HEK293T (cell line): ENCODE measurements at places on chromosomes 2 and 18.
A peak's percentile ranks its signal among the peaks of the same experiment; 100 is the strongest.

- no peak for DNase-seq
Observed at GRCh38 chr2:89833116-89833779, 1141.8 kb downstream of the RPIA start.

GRCh38 chr2:76752506-76752905 lies 769.7 kb downstream of the LRRTM4 start:
- DNase-seq = no peak

DNA sequence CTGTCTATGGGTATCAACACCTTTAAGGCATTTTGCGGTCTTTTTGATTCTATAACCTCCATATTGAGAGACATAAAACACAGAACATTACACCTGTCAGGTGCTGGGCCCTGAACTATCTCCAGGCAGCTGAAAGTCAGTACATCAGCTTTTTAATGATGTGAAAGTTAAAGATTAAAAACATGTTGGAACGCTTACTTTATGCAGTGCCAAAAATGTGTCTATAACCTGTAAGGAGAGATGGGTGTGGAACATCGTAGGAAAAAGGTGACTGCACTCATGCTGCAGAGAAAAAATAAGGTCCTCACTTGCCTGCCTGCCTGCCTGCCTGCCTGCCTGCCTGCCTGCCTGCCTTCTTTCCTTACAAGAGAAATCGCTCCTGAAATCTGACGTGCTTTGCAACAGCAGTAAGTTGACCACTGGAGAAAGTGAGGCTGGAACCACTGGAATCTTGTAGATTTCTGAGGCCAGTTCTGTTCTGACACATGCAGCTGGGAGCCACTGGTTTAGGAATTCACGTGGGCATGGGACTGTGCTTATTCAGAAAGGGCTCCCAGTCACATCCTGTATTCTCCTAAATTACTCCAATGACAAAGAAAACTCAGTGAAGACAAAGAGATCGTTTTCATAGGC lies 34.1 kb downstream of the BCL11A start:
- no peak for DNase-seq

DNA sequence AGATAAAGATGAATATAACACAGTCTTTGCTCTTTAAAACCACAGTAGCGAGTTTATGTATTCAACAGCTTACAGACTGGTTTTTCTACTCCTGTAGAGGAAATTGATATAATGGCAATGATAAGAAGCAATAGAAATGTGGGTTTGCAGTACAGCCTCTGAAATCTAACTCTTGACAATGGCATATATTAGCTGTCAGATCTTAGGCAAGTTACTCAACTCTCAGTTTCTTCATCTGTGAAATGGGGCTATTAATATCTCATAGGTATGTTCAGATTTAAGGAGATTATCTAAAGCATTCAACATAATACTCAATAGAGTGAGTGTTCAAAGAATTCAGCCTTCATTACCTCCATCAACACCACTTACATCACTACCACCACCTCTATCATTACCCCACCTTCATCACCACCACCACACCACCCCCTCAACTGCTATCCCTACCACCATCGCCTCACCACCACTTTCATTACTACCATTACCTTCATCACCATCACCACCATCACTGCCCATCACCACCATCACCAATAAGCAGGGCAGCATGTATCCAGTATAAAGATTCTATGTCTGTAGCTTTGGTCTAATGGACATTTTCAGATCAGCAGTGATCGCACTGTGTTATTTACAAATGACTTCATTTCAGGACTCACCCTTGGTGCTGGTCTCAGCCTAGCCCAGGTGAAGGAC lies 22.7 kb downstream of the AOX1 start:
- no peak for DNase-seq

GRCh38 chr18:31241425-31241824 lies 76.5 kb upstream of the DSG1 start:
- DNase-seq = no peak

DNA sequence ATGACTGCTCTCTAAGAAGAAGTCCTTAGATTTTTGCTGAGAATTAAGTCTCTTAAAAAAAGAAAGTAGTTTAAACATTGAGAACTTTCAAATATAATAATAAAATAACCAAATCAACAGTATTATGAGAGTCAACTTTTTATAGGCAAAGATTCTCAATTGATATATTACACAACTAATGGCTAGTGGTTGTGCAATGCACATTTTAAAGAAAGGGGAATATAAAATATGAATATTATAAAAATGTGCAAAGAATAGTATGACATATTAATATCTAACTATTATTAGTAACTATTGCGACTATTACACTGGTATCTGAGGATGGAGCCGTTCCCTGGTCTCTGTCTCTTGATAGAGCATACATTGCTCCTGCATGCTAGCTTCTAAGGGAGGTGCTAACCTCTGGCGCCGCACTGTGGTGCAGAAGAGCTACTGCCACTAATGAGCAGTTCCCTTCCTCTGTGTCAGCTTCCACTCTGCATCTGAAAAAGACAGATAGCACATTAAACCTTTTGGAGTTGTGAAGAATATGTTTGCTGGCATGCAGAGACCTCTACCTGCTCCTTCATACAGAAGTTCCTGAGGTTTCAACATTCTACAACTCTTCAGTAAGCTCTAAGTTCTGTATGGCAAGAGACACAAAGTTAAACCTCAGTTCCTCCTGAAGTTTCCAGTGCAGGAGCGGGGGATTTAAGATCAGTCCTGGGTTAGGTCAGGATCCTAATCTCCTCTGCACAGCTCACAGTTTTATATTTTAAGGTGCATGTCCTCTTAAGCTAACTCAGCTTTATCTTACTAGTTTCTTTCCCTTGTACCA lies 3.5 kb upstream of the SLC9A2 start:
- DNase-seq = peak; percentile 75

- DNase-seq = no peak
Observed at GRCh38 chr2:60794271-60794863, 38.3 kb downstream of the PAPOLG start.

DNA sequence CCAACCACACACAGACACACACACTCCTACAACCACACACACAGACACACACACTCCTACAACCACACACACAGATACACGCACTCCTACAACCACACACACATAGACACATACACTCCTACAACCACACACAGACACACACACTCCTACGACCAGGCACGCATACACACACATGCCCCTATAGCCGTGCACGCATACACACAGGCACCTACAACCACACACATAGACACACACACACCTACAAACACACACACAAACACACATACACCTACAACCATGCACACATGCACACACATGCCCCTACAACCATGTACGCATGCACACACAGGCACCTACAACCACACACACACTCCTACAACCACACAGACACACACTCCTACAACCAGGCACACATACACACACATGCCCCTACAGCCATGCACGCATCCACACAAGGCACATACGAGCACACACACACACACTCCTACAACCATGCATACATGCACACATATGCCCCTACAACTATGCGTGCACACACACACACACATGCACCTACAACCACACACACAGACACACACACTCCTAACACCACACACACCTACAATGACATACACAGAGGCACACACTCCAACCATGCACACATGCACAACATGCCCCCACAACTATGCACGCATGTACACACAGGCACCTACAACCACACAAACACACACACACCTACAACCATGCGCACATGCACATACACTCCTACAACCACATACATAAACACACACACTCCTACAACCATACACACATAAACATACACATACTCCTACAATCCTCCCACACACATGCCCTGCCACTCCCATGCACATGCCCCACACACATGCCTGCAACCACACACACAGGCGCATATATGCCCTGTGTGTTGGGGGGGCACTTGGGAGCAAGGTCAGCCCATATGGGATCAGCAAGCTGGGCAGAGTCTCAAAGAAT lies 19.1 kb upstream of the TEX51 start:
- no peak for DNase-seq

DNA sequence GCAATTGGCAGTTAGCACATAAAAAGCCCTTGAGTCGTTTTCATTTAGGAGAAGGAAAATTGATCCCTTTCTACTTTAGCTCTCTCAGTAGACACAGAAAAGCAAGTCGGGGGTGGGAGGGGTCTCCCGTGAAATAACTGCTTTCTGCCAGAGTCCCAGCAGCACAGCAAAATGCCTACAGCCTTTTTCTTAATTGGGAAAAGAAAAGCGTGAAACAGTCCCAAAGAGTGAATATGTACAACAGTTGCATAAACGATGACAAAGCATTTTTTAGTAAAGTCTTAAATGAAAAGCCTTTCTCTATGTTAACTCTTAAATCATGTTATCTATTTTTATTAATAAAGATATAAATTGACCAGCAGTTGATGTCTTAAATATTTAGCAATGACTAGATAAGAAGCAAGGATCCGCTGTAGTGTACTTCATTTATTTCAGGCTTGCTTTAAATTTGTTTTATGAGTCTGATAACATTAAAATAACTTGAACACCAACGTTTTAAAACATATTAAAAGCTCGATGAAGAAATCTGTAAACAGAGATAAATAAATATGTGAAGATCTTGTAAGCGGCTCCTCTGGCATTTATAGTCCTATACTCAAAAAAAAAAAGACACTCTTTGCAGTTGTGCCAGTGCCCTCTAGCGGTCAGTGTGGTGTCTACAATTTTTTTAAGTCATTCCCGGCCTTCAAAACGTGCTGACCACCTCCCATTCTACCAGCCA lies 42.3 kb upstream of the ATIC start:
- DNase-seq = peak; percentile 67

- DNase-seq = no peak
Observed at GRCh38 chr18:60898111-60898510, 435.1 kb upstream of the CDH20 start.

DNA sequence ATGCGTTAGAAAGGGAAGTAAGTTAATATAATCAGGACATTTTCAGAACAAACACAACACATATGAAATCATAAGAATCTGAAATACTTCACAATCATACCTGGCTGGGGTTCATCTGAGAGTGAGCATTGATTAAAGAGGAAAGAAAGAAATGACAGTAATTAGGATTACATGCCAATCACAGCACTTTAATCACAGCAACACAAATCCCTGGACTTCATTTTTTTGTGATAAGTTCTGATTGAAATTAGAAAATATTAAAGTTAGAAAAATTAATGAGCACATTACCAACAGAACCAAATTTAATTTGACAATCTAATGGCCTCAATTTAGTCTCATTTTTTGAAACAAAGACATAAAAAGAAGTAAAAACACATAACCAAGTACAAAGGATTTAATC lies 121.9 kb downstream of the LRP2 start:
- DNase-seq = no peak

GRCh38 chr2:196163285-196163684 lies 8.1 kb downstream of the STK17B start:
- DNase-seq = no peak

GRCh38 chr2:241001413-241002274 lies 3.2 kb downstream of the SNED1 start:
- DNase-seq = no peak

- DNase-seq = no peak
Observed at GRCh38 chr2:219918944-219919343, 291.5 kb downstream of the SLC4A3 start.

DNA sequence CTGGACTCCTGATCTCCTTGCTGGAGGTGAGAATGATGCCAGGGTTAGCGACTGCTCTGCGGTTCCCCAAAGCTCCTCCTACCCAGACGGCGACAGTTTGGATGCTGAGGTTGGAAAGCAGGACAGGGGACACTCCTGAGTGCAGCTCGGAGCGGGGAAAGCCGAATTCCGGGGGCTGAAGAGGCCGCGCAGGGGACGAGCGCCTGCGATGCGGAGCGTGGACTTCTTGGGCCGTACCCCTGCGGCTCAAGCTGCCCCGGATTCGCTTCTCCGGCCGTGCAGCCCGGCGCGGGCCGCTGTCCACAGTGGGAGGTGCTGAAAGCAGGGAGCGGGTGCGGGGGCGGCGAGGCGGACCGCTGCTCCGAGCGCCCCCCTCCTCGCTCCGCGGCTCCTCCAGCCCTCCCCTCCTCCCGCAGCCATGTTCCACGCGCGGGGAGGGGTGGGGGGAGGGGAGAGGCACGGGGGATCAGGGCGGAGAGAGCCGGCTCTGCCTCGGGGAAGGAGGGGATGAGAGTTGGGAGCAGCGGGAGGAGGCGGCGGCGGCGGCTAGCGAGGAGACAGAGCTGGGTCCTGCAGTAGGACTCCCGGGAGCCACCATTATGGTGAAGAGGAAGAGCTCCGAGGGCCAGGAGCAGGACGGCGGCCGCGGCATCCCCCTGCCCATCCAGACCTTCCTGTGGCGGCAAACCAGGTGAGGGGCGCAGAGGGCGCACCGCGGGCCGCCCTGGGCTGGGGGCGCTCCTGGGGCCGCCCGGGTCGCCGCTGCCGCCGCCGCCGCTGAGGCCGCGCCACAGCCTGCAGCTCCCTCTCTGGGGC lies at the start of gene UNC80:
UNC80 (plus strand) TSS at position 359 of the 816 bp plus-strand sequence; CDS start at position 600, 241 bp downstream.
- peak; percentile 80 for DNase-seq

- no peak for DNase-seq
Observed at GRCh38 chr2:62559582-62559981, 53.6 kb upstream of the TMEM17 start.

DNA sequence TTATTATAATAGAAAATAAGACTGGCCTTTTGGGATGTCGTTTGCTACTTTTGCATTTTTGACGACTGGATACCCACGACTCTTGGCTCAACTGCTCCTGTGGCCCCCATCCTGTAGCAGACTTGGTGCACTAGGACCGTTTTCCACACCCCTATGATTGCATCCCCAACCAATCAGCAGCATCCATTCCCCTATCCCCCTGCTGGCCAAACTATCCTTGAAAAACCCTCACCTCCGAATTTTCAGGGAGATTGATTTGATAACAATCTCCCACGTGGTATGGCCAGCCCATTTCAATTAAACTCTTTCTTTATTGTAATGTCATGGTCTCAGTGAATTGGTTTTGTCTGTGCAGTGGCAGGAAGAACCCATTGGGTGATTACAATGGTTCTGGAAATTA lies 37.9 kb upstream of the TTR start:
- DNase-seq = no peak

- DNase-seq = no peak
Observed at GRCh38 chr2:128452536-128453530, 134.2 kb upstream of the HS6ST1 start.

GRCh38 chr2:121015971-121016485 lies 269.0 kb downstream of the TFCP2L1 start:
- no peak for DNase-seq

DNA sequence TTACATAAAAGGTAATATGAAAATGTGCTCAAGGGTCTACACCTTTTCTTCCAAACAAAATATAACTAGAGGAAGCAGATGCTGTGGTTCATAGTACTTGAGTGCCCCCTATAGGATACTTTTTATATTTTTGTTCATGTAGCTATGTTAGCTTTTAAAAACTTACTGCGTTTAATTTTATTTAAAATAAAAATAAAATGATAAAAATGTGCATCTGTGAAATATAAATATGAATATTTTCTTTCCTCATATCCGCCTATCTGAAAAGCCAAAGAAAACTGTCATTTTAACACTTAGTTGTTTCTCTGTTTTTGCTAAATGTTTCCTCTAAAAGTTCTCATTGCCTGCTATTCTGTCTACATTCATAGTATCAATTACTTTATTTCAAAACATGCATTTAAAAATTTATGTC lies 9.6 kb upstream of the LRP1B start:
- no peak for DNase-seq

DNA sequence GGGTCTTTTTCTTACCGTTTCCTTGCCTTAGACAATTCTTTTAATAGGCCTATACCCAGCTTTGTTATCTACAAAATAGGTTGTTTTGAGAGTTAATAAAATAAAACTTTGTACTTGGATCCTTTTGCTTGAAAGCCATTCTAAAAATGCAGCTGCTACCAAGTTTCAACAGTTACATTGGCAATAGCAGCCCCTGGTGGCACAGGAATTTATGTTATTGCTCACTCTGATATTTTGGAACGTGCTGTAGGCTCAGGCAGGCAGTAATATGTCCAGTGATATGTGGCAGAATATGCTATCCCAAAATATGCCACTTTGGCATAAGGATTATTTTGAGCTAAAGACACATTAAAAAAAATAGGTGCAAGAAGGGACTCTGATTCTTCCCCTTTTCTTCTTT lies 6.7 kb upstream of the COMMD1 start:
- peak; percentile 23 for DNase-seq
